ENCODE measurements at places on chromosomes 1 and 21.

DNA sequence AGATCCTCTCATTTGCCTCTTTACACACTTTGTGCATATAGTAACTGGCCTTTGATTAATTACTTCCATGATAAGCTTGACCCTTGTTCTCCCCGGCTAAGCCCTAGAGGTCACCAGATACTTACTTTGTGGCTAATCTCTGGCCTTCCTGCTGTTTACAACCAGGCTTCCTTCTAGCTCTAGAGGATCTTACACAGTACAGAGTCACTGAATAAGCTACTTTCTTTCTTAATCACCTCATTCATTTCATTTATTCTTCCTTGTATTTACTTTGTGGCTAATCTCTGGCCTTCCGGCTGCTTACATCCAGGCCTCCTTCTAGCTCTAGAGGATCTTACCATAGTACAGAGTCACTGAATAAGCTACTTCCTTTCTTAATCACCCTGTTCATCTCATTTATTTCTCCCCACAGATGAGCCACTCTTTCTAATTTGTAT lies 144.3 kb upstream of the C1orf21 start:
- no peak for DNase-seq

- no peak for DNase-seq
These were observed 71.5 kb downstream of the TGFBR3 start for GRCh38 chr1:91814448-91814847.

DNA sequence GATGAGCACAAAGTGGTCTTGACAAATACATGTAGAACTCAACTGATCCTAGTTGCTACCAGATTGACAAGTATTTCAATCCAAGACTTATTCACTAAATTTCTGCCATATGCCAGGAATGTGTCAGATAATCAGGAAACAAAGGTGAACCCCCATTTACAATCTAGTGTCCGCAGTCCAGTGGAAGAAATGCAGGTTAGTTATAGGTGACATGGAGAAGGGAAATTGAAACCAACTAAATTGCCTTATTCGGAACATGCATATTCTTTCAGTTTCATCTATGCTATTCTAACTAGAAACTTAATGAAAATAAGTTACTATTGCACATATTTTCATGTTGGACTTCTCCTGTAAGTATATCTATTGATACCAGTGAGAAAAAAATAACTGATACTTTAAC lies 209.4 kb downstream of the COL24A1 start:
- no peak for DNase-seq

- no peak for DNase-seq
These were observed 504 bp upstream of the SDHC start for GRCh38 chr1:161313554-161314200.

DNA sequence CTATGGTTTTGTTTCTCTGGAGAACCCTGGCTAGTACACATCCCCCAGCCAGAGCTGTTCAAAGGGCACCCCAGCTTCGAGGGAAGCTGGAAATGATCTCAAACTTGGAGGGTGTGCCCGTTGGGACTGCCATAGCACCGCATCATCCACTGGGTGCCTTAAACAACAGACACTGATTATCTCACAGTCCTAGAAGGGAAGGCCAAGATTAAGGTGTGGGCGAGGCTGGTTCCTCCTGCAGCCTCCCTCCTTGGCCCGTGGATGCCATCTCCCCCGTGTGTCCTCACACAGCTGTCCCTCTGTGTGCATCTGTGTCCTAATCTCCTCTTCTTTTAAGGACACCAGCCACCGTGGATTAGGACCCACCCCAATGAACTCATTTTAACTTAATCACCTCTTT lies 4.2 kb upstream of the IBA57 start:
- no peak for DNase-seq

DNA sequence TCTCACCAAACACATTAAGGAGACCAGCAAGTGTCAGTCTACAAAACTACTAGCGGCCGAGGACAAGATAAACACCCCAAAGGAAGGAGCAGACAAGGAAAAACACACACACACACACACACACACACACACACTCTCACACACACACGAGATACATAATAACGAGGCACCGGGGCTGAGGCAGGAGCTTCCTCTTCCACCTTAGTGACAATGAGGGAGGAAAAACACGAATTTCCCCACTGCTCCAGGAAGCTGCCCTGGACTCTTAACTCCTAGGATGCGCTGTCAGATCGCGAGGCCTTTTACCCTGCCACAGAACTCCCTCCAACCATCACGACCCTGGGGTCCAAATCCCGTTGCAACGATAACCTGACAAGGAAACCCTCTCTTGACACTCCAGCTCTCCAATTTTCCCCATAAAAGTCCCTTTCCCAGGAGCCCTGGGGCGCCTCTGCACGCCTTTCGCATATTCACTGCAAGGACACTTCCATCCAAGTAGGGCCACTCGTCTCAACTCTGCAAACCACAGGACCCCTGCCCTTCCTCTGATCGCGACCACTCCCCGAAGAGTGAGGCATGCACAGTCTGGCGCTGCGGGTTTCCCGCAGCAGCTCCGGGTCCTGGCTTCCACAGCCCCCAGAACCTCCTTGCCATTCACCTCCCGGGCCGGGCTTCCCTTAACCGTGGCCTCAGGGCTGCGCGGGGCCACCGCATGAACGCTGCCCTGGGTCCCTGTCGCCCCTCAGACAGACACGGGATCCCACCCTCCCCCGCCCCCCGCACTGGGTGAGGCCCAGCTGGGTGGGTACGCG lies 581 bp downstream of the ETV3 start:
- DNase-seq = no peak

GRCh38 chr1:199510314-199510713 lies 517.2 kb upstream of the NR5A2 start:
- DNase-seq = no peak

DNA sequence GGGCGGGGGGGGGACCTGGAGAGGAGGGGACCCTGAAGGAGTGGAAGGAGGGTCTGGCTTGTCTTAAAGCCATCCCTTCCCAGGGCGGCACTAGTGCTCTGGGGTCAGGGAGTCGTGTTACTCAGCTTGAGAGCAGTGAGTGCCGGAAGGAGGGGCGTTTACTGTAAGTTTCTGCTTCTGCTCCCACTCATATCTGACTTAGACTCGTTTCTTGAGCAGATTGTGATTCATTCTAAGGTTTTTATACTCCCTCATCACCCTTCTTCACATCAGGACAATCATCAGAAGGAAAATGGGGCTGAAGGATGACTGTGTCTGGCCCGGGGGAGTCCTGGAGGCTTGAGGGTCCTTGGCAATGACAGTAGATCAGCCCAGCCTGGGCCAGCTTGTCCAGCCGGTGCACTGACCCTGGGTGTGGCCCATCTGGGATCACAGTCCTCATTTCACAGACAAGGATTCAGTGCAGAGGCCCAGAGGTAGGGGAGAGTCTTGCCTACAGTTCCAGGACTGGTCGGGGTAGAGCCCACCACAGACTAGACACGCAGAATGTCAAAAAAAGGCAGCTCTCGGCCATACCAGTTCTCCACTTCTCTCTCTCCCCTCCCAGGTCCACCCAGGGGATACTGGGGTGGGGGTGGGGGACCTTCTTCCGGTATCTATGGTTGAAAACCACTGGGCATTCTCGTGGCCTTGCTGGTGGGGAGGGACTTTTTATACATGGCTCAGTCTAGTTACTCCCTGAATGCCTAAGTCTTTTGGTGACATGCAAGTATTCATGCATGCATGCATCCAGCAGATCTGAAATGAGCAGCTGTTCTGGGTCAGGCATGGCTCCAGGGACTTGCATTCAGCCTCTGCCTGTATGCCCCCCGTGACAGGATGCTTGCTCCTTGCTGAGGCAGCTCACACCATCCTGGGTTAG lies 5.1 kb downstream of the TNFRSF8 start:
- DNase-seq = no peak

DNA sequence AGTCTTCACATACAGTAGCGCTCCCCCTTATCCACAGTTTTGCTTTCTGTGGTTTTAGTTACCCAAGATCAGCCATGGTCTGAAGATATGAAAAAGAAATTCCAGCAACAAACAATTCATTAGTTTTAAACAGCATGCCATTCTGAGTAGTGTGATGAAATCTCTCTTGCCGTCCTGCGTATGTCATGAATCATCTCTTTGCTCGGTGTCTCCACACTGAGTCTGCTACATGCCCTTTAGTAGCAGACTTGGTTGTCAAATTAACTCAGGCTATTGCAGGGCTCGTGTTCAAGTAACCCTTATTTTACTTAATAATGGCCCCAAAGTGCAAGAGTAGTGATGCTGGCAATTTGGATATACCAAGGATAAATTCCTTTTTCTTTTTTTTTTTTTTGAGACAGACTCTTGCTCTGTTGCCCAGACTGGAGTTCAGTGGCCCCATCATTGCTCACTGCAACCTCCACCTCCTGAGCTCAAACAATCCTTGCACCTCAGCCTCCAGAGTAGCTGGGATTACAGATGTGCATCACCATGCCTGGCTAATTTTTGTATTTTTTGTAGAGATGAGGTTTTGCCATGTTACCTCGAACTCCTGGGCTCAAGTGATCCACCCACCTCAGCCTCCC lies 22.6 kb downstream of the PHACTR4 start:
- DNase-seq = no peak

GRCh38 chr1:16038620-16038912 lies 5.0 kb upstream of the CLCNKB start:
- no peak for DNase-seq

GRCh38 chr1:35563166-35563565 lies 5.6 kb downstream of the NCDN start:
- DNase-seq = no peak

GRCh38 chr1:230303069-230303468 lies 123.1 kb downstream of the PGBD5 start:
- no peak for DNase-seq

GRCh38 chr1:172469717-172470116 lies 25.8 kb upstream of the PIGC start:
- DNase-seq = no peak

GRCh38 chr1:185973645-185974044 lies 239.5 kb downstream of the HMCN1 start:
- no peak for DNase-seq

- peak; percentile 90 for DNase-seq
These were observed 36.1 kb downstream of the PEX14 start for GRCh38 chr1:10510520-10511493.

- DNase-seq = no peak
These were observed 103.9 kb downstream of the ZBTB18 start for GRCh38 chr1:244154872-244155531.

DNA sequence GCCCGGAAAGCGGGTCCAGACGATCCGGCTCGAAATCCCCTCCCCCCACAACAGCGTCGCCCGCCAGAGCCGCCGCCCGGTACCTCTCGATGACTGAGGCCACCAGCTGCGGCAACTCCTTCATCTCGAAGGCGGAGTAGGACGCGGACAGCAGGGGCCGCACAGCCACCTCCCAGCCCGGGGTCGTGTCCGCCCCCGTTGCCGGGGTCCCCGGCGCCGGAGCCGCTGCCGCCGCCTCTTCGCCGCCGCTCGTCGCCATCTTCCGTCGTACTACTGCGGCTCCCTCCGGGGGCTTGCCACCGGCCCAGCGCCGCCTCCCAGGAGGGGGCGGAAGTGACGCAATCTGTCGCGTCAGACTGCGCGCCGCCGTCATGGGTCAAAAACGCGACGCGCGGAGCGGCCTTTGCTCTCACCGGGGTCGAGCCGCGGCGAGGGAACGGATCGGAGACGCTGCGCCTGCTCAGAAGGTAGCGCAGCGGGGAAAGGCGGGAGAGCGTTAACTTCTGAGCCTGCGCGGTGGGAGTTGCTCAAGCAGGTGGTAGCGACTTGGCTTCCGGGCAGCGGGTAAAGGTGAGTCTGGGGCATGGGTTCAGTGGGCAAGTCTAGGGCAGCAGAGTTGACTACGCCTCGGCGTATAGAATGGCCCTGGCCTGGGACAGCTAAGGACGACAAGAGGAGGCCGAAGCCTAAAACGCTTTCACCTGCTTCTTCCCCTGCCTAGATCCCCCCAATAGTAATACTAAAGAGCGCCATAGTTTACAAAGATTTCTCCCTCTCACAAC lies at the start of gene UBR4:
Gene UBR4 (minus strand): TSS at position 277 of the 782 bp plus-strand sequence. CDS start 18 bp downstream, at position 259.
- peak; percentile 89 for DNase-seq

GRCh38 chr1:97516588-97516987 lies 404.2 kb downstream of the DPYD start:
- no peak for DNase-seq

DNA sequence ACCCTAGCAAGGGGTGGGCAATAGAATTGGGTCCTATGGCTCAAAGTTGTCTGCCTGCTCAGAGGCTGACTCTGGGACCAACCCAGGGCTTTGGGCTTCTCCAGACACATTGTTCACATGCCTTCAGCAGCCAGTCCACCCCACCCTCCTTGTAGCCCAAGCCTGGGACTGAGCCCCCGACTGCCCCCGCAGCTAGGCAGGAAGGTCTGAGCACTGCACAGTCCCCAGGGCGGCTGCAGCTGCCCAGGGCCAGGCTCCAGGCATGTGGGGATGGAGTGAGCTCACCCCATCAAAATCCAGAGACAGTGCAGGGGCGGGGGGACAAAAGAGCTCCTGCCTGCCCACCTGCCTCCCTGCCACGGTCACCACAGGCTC lies 35.6 kb downstream of the HSPG2 start:
- DNase-seq = no peak

DNA sequence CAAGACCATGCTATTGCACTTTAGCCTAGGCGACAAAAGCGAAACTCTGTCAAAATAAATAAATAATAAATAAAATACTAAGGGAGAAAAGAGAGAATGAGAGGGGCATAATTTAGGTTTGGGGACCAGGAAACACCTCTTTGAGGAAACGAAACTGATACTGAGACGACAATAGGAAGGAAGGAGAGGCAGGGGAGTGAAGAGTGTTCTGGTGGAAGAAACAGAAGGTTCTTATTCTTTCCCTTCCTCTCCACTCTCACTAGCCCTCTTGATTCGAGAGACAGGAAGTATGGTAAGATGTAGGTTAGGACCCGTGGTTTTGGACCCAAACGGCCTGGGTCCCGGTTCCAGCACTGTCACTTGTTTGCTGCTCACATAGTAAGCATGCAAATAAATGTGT lies 1.6 kb upstream of the NKAIN1 start:
- no peak for DNase-seq

DNA sequence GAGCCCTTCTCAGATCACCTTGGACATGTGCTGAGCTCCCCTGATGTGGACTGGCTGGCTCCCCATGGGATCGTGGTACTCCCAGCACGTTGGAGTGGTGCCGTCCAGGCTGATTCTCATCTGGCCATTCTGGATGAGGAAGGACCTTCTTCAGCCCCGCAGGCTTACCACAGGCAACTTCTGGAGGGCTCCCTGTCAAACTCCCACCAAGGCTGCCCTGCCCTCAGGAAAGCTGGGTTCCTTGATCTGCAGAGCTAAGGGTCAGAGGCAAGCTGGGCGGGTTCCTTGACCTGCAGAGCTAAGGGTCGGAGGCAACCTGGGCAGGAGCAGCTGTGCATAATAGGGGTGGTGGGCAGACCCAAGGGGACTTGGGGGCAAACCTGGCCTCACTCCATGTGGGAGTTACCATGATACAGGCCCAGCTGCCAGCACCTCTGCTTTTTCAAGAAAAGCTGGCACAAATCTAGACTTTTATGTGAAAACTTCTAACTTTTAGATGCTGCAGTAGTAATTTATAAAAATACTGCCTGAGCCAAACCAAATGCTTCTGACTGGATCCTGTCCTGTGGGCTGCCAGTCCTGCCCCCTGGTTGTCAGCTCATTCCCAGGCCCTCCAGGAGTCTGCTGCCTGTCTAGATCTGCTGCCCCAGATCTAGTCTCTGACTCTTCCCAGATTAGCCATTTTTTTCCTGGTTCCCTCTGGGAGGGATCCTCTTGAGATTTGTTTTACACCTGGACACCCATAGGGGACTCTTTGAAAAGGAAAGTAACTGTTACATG lies 5.6 kb upstream of the THEM5 start:
- no peak for DNase-seq

Measured in Panc1 (cell line).